ENCODE measurements at places on chromosomes 12 and 14. TPM values are rescaled to one million over a fixed set of nuclear protein-coding genes. Genes with fewer than 3 reads are reported as not detected.

The KLRC2 gene
- 0.47 TPM for total RNA-seq

The RPL36AL gene
- 301 TPM for total RNA-seq

The PIWIL1 gene
- total RNA-seq = not detected

The PLD4 gene
- 0.08 TPM for total RNA-seq

The AMDHD1 gene
- 0.99 TPM for total RNA-seq

The SLC5A8 gene
- total RNA-seq = not detected

The OVCH1 gene
- not detected for total RNA-seq

The OR2AP1 gene
- not detected for total RNA-seq

The CAND1 gene
- 203 TPM for total RNA-seq

The CMA1 gene
- total RNA-seq = not detected

The ZNF384 gene
- 59.7 TPM for total RNA-seq

The SELPLG gene
- 16.8 TPM for total RNA-seq

The TSPAN8 gene
- total RNA-seq = 0.30 TPM

The NCAPD2 gene
- 32.9 TPM for total RNA-seq

The LRTM2 gene
- total RNA-seq = 0.34 TPM

The DLGAP5 gene
- total RNA-seq = 2.6 TPM

GRCh38 chr14:27712364-27712763, 1054.2 kb upstream of the FOXG1 start:
- no peak for DNase-seq

- DNase-seq = no peak
These were observed 151.2 kb downstream of the AKAP6 start for GRCh38 chr14:32480337-32480736.

GRCh38 chr12:56337753-56338251, 882 bp upstream of the IL23A start:
- no peak for DNase-seq

DNA sequence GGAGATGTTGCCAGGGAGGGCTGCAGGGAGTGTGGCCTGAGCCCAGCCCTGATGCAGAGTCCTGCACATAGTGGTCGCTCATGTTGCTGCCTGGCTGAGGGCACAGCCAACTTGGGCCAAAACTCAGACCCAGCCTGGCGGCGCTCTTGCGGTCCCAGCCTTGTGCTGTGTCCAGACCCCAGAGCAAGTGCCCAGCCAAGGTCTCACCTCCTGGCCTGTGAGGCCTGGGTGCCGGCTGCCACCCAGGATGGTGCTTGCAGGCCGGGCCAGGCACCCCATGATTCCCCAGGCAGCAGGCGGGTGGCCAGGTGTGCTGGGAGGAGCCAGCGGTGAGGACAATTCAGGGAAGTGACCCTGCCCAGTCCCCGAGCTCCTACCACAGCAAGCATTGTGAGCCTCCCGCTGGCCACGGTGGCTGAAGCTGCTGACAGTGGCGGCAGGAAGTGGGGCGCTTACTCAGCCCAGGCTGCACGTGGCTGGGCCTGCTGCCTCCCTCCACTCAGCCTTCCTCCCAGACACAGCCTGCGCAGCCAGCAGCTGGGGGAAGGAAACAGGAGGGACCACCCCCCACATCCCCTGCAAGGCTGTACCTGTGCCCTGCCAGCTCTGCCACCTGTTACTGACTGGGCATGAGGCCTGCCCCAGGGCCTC, 17.7 kb upstream of the PGF start:
- no peak for DNase-seq

- DNase-seq = no peak
These were observed 8.8 kb upstream of the FGF6 start for GRCh38 chr12:4454315-4454860.

DNA sequence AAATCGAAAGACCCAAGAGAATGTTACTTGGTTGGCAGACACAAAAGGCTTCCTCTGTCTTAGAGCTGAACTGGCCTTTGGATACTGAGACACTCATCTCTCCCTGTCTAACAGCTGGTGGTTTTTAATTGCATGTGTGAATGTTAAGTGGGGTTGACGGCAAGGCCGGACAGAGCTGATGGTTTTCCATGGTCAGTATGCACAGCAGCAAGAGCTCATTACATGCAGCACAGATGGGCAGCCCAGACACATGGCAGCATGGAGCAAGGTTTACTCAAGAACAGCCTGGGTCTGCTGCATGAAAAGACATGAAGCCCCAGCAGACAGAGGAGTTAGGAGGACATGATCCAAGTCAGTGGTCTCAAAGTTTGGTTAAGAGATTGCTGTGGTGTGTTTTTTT, 27.8 kb upstream of the CACNA2D4 start:
- DNase-seq = no peak

- DNase-seq = no peak
These were observed 58.0 kb upstream of the PSMA6 start for GRCh38 chr14:35234012-35234805.

GRCh38 chr12:30135776-30136175, 352.0 kb upstream of the TMTC1 start:
- no peak for DNase-seq

- no peak for DNase-seq
These were observed 69.5 kb upstream of the FOXN3 start for GRCh38 chr14:89486505-89486904.

- DNase-seq = no peak
These were observed 44.3 kb downstream of the CCDC92 start for GRCh38 chr12:123928274-123928865.

DNA sequence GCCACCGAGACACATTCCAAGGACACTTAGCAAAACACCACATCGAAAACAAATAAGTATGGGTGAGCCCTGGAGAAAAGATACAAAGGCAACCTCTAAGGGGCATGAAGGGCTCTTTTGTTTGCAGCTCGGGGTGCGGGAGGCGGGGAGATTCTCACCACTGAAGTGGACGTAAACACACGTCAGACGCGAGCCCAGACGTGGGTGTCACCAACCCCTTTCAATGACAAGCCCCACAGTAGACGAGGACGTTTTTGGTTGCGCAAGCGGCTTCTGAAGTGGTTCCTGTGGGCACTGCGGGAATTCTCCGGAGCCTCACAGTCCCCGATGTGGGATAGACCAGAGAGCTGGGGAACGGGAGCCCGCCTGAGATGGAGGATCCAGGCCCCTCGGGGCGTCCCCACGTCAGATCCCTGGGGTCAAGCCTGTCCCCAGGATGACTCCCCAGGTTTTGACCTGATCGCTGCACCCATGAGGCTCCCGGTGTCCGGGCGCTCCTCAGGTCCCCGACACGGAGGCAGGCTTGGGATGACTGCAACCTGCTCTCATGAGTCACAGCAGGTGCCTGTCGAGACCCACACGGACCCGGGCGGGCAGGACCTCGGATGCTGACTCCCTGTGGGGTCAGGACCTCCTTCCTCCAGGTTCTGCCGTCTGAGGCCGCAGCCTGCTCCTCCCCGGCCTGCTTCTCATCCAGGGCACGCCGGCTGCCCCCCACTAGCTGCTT, 20.3 kb upstream of the ADGRD1 start:
- no peak for DNase-seq

- DNase-seq = no peak
These were observed 23.8 kb upstream of the TBC1D30 start for GRCh38 chr12:64800640-64801039.

- DNase-seq = no peak
These were observed 54.3 kb downstream of the DRAM1 start for GRCh38 chr12:101931498-101932326.

- DNase-seq = no peak
These were observed 11.7 kb upstream of the RAB3IP start for GRCh38 chr12:69726922-69727321.

GRCh38 chr12:49518914-49519573, 19.8 kb upstream of the KCNH3 start:
- DNase-seq = no peak

GRCh38 chr14:89912221-89912620, 42.3 kb downstream of the EFCAB11 start:
- DNase-seq = no peak

GRCh38 chr12:53770281-53770680, 18.5 kb upstream of the CISTR start:
- DNase-seq = no peak

GRCh38 chr12:122130150-122130549, 43.9 kb downstream of the IL31 start:
- no peak for DNase-seq

DNA sequence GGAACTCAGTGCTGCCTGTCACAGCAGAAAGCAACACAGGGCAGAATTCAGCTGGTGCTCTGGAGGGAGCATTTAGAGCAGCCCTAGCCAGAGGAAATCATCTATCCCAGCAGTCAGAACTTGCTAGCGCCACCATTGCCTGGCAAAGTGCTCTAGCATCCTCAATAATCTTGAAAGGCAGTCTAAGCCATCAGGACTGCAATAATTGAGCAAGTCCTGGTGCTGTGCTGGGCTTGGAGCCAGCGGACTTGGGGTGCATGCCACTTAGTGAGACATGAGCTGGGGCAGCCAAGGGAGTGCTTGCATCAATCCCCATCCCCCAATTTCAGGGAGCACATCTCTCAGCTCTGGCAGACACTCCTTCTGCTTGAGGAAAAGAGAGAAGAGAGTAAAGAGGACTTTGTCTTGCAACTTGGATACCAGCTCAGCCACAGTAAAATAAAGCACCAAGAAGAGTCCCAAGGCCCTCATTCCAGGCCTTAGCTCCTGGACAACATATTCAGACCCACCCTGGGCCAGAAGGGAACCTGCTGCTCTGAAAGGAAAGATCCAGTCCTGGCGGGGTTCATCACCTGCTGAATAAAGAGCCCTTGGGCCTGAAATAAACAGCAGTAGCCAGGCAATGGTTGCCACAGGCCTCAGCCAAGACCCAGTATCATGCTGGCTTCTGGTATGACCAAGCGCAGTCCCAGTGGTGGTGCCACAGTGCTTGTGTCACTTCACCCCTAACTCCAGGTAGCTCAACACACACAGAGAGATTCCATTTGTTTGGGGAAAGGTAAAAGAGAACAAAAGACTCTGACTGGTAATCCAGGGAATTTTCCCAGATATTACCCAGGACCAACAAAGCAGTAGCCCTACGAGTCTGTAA, 44.5 kb upstream of the ZDHHC17 start:
- DNase-seq = no peak

DNA sequence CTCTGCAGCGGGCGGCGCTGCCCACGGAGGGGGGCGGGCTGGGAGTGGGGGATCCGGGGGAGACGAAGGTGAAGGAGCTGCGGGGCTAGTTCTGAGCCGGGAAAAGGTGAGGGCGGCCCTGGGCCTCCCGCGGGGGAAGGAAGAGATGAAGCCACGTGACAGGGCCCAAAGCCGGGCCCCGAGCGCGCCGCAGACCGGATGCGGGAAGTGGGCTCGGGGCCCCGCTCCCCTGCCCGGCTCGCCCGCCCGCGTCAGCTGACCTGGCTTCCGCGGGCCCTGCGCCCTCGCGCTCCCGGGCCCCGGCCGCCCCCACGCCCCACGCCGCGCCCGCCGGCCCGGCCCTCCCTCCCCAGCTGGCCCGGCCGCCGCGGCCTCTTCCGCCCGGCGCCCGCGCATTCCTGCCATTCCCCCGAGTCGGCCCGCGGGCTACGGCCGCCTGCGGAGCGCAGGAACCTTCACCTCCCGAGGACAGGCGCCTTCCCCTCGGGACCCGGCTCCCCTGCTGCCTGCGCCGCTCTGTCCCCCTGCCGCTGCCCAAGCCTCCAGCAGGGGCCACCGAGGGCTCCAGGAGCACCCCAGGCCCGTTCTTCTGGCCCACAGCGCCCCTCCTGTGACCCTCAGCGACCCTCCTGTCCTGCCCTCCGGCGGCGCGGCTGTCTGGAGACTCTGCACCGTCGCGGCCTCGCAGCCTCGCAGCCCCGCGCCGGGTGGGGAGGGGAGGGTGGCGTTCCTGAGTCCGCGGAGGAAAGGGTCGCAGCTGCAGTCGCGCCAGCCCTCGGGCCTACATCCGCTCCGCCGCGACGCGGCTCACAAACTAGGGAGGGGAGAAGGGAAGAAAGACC, 20.4 kb downstream of the NINJ2 start:
- peak; percentile 58 for DNase-seq

GRCh38 chr12:132389026-132389425, 59.6 kb upstream of the GALNT9 start:
- DNase-seq = no peak

GRCh38 chr12:40312982-40313576, 88.3 kb downstream of the LRRK2 start:
- DNase-seq = no peak

DNA sequence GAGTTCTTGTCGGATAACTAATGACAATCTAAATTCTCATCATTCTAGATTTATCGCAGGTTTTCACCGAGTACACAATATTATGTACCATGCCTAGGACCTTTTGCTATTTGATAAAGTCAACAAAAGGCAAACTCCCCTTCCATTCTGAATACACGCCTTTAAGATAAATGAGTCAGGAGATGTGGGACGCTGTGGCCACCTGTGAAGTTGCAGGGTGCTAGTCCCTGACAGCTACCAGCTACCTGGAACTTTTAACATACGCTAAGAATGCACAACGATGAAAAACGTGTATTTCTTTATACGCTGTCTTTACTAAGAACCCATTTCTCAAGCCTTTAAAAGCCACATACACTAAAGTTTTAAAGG, 678 bp downstream of the MDM1 start:
- no peak for DNase-seq

- no peak for DNase-seq
These were observed 29.8 kb upstream of the AP4S1 start for GRCh38 chr14:30995689-30996088.

DNA sequence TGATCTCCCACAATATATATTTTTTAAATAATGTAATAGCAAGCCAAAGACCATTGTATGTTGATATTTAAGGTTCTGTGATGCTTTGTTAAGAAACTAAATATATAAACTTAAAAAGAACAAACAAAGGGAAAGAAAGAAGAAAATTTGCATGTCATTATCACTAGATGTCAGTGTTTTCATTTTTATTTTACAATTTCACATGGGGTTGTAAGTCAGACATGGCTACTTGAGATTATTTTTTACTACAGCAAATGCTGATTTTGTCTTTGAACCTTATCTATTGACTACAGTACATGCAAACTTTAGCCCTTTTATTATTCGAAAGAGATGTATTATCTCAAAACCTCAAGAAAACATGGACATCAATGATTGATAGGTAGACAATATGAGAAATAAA, 36.1 kb downstream of the SLCO1C1 start:
- no peak for DNase-seq

- no peak for DNase-seq
These were observed 33.3 kb upstream of the FGF6 start for GRCh38 chr12:4478933-4479332.

DNA sequence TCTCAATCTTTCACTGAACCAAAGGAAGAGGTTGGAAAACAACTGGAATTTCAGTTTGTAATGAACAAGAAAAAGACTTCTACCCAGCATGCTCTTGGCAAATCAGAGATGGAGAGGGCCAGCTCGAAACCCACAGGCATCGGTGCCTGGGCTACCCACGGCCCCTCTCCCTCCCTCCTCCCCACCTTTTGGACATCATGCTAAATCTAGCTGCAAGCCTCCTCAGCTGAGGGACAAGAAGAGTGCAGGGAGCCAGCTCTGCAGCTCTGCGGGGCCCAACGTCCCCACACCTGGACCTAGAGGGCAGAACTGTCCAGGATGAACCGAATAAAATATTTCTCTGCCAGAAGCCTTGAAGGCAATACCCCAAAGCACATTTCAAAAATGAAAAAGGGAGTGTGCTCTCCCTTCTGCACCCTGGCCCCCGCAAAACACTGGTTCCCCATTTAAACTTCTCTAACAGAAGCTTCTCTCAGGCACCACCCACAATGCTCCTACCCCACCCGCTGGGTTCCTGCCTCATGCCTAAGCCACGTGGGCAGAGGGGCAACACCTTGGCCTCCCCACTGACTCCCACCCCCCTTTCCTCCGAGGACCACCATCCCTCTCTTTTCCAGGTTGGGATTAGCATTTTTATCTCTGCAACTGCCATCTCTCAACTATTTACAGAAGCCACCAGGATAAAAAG, 8.2 kb downstream of the CAMKK2 start:
- no peak for DNase-seq

GRCh38 chr12:122963941-122964265, 2.4 kb downstream of the ABCB9 start:
- no peak for DNase-seq
